ENCODE measurements at places on chromosomes 3 and 15. TPM values are rescaled to one million over a fixed set of nuclear protein-coding genes. Genes with fewer than 3 reads are reported as not detected.

- DNase-seq = no peak
Measured at GRCh38 chr3:192042116-192042515, 581.2 kb downstream of the PYDC2 start.

- no peak for DNase-seq
Measured at GRCh38 chr3:64341296-64341695, 116.0 kb upstream of the PRICKLE2 start.

DNA sequence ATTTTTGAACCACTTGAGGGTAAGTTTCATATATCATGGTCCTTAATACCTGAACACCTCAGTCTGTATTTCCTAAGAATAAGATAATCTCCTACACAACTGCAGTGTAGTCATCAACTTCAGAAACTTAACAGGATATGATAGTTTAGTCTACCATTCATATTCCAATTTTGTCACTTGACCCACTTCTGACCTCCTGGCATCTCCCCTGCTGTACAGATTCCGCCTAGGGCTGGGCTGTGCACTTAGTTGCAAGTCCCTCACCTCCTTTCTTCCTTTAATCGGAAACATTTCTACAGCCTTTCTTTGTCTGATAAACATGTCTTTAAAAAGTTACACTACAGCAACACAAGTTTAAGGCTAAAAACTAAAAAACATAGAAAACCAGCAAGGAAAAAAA, 218.4 kb upstream of the SLCO3A1 start:
- no peak for DNase-seq

Gene LMOD3
- total RNA-seq = 128 TPM

- DNase-seq = no peak
Measured at GRCh38 chr15:62788224-62788623, 254.3 kb upstream of the TPM1 start.

GRCh38 chr3:124793054-124793739, 62.9 kb downstream of the UMPS start:
- DNase-seq = no peak

Gene SPATA16
- not detected for total RNA-seq

DNA sequence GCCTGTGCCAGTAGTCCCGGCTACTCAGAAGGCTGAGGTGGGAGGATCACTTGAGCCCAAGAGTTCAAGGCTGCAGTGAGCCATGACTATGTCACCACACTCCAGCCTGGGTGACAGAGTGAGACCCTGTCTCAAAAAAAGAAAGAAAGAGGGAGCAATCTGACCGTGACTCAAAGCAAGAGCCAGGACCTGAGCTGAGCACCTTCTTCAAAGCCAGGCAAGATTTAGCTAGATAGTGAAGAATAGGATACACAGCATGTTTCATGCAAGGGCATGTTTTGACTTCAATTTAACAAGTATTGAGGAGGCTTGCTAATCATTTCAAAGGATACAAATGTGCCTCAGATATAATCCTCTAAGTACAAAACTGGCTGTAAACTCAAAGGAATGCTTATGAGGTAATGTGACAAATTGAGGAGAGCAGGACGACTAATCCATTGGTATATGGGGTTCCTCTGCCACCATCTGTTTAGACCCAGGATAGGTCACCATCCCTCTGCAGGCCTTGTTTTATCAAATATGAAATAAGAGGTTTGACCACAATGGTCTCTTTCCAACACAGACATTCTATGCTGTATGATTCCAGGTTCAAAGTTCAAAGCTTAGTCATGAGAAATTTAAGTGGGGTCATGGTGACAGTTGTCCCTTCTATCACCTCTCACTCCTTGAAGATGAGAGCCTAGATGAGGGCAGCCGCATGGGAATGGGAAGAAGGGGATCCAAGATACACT, 33.2 kb downstream of the RAB27A start:
- DNase-seq = no peak

Gene MORC1
- not detected for total RNA-seq

- no peak for DNase-seq
Measured at GRCh38 chr15:86300390-86301125, 220.9 kb downstream of the AGBL1 start.

Gene IL12A
- 0.42 TPM for total RNA-seq

DNA sequence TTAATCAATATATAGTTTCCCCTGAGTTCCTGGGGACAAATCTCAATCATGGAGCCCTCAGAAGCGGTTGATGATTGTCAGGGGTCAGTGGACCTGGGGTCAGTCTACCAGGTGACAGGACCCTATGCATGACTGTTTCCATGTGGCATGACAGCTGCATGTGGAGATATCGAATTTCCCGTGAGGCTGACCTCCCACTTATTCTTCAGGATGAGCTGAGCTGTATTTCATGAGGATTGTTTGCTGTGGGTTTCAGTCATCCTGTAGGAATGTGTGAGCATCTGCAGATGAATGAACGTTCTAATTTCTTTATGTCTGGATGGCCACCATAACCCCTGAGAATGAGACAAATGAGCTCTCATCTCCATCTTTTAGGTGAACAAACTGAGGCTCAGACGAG, 93.0 kb upstream of the HES1 start:
- DNase-seq = no peak

- DNase-seq = no peak
Measured at GRCh38 chr3:161316006-161316689, 55.2 kb downstream of the SPTSSB start.

Gene SLMAP
- total RNA-seq = 163 TPM

Gene RAD54L2
- total RNA-seq = 11.2 TPM

- no peak for DNase-seq
Measured at GRCh38 chr15:40407330-40407990, 1.9 kb downstream of the IVD start.
